ENCODE measurements at places on chromosomes 11 and 22. TPM values are rescaled to one million over a fixed set of nuclear protein-coding genes. Genes with fewer than 3 reads are reported as not detected.

Gene KCNK4
- total RNA-seq, result not detected

Gene MS4A15
- total RNA-seq, result not detected

Gene PLEKHB1
- 17.0 TPM for total RNA-seq

Gene PRDX5
- total RNA-seq, result 262 TPM

Gene PANX2
- 2.0 TPM for total RNA-seq

Gene PDGFD
- 76.0 TPM for total RNA-seq
